Stimulated activated CD8-positive, alpha-beta memory T cell treated with anti-CD3 and anti-CD28 coated beads, Interleukin-2, amount 100 ng/mL, for 48 hours (primary cell): ENCODE measurements at places on chromosomes 7 and 10.

DNA sequence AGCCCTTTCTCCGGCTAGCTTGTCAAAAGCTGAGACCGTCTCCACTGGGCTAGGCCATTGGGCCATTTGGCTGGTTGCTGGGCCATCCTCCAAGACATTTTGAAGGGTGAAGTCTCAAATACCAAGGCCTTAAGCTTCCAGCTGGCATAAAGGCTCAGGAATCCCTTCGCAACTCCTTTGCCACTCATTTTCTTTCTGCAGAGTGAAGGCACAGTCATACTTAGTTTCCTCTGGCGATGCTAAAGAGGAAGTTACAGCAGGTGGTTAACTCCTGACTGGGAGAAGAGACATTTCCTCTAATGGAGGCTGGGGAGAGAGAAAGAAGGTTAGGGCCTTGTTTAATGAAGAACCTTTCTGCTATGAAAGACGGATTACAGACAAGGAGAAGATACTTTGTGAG is 4.8 kb upstream of the REPIN1 start:
- no peak for DNase-seq

DNA sequence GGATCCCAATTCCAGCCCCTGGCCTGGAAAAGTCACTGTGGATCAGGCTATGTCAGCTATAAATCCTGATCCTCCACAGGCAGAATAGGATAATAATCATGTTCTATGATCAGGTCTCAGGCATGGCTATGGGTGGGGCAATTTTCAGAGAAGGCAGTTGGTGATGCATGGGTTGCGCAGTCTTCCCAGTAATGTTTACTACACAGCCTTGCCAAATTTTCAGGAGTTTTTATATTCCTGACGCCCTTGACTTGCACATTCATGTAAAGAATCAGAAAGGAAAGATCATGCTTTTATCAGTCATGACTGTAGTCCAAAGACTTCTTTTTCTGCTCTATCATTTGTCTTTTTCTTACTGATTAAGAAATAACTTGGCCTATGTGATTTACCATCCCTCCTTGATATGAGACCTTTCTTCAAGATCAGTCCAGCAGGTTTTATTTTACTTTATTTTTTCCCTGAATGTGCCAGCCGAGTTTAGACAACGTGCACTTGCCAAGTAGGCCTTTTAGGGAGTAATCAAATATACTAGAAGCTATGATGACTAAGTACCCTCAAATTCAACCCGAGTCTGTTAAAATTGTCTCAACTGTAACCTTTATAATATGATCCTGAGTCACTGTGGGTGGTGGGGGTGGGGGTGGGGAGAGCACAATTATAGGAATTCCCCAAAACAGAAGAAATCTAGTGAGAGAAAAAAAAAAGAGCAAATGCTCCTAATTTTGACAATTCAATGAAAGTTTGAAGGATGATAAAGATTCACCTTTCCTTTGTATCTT is 31.9 kb downstream of the ARL4A start:
- no peak for DNase-seq

DNA sequence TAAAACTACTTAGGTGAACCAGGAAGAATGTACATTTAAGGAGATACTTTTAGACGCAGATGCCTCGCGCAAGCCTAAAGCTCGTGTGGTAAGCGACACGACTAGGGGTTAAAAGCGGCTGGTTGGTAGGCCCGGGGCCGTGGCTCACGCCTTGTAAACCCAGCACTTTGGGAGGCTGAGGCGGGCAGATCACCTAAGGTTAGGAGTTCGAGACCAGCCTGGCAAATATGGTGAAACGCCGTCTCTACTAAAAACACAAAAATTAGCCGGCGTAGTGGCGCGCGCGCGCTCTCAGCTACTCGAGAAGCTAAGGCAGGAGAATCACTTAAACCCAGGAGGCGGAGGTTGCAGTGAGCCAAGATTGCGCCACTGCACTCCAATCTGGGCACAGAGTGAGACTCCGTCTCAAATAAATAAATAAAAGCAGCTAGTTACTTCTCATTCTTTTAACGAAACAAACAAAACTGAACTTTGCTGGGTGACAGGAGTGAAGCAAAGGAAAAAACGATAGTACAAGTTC is 879 bp downstream of the NUDT5 start:
- no peak for DNase-seq

DNA sequence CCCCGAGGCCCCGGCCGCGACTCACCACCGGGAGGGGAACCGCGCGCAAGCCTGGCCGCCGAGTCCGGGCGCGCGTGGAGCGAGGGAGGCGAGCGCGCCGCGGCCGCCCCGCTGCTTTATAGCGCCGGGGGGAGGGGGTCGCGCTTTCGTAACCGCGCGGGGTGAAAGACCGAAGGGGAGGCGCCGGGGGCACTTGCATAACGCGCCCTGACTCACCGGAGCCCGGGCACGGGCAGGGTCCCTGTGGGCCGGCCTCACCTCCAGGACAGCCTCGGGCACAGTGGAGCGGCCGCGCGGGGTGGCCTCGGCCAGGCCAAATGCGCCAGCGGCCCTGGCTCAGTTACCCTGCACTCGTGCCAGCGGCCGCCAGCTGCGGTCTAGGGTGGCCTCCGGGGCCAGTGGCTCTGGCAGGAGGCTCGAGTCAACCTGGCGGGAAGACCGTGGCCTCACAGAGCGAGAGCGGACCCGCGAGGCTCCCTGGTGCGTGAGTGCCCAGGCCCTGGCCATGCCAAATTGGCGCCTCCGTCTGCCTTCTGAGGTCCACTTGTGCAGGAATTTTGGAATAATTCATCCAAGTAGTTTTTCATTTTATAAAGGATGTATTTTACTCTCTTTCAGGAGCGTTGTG is at the start of gene RBP4:
RBP4 (minus strand) TSS at position 90 of the 628 bp plus-strand sequence. CDS start 207 bp downstream, outside the sequence.
- no peak for DNase-seq

DNA sequence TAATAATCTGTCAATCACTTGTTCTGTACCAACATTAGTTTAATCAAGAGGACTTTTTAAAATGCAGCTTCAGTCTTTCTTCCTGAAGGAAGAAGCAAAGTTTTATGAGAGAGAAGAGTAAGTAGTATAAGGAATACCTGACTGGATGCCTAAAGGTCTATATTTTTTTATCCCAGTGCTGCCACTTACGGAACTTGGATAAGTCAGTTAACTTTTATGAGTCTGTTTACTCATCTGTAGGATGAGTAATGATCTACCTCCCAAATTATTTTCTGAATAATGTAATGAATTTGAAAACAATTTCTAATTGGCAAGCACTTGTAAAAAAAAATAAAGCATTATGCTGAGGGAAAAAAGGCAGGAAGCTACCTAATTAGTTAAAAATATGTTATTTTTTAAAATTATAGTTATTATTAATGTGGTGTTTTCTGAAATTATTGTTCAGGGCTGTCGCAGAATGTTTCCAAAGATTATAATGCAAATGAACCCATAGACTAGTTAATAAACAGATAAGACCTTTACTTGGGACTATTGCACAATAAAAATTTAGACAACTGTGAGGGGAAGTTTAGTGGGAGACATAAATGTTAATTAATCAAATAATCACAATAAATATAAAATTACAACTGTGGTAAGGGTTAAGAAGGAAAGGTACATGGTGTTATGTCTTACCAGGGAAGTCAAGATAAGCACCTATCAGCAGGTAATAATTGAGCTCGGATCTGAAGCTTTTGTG is 24.6 kb downstream of the SLK start:
- no peak for DNase-seq

- DNase-seq: no peak
These were observed 127.2 kb upstream of the RSU1 start for GRCh38 chr10:16944402-16944801.

DNA sequence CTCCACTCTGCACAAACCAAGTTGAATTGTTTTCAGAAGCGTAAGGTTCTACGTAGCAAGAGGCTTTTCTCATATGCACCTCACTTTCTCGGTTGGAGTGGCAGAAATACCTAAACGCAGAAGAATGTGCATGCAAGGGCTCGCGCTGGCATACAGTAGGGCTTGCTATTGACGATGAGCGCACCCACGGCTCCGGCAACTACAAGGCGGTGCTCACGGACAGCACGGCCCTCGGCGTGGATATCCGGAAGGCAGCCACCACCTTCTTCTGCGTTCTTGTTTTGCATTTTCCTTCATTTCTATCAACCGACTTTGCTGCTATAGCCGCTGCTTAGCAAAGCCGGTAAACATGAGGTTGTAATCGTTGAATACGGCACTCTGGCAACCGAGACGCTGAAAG is 51.1 kb upstream of the UBE3C start:
- no peak for DNase-seq

- no peak for DNase-seq
These were observed 16.0 kb downstream of the PPP1R9A start for GRCh38 chr7:94923412-94923811.

GRCh38 chr7:129240119-129240820 is 15.4 kb downstream of the AHCYL2 start:
- DNase-seq: no peak

DNA sequence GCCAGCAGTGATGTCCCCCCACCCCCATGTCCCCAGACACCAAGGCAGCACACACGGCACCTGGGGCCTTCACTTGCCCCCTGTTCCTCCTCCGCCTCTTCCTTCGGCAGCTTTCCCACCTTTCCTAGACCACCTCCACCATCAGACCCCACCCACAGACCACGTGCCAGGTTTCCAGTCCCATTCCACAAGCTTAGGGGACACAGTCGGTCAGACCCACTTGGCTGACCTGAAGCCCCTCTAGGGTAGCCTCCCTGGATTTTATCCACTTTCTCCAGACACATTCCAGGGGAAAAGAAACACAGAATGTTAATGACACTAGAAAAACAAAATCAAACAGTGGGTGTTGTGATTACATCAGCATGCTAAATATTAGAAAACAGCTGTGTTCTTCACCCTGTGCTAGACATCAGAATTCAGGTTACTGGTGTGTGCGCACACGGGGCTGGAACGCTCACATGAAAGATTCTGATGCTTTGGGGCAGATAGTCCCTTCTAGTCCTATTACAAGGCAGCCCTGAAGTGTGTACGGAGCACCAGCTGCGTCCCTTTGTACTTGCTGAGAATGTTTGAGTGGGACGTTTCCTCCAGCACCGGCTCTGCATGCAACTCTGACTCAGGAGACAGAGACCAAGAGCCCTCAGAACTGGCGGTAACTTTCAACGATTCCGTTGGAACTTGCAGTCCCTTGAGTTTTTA is 75.5 kb upstream of the PPP2R2D start:
- DNase-seq: no peak

DNA sequence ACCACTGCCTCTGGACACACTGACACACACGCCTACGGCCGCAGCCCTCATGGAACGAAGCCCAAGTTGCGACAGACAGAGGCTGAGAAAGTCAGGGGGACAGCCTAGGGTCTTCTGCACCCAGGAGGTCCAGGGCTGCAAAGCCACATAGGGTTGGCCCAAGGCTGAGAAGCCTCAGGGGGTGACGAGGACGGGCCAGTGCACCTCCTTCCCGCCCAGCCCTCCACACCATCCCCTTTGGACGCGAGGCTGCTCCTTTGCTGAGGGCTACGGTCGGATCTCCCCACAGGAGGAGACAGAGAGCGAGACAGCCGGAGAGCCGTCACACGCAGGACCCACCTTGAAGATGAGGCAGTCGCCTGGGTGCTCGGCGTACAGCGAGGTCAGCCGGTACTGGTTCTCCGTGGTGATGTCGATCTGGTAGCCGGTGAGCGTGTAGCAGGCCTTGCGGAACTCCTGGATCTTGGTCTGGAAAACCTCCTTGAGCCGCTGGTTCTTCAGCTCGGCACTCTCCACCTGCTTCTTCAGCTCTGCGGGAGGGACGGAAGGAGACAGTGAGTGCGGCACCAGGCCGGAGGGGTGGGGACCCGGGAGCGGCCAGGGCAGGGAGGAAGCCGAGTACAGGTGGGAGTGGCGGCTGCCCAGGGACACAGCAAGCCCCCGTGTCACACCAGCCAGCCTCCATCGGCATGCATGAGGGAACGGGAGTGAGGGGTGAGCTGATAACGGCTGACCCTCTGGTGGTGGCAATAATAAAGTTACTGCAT is 228.0 kb downstream of the ELFN1 start:
- no peak for DNase-seq

DNA sequence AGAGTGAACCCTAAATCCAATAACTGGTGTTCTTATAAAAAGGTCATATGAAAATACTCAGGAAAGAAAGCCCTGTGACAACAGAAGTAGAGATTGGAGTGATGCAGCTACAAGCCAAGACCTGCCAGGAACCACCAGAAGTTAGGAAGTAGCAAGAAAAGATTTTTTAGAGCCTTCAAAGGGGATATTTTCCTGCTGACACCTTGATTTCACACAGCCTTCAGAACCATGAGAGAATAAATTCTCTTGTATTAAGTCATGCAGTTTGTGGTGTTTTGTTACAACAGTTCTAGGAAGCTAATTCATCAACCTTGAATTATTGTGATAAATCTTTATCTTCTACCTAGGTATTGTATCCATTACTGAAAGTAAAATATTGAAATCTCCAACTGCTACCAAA is 81.0 kb downstream of the HYCC1 start:
- DNase-seq: no peak

GRCh38 chr7:43535810-43536585 is 46.9 kb upstream of the STK17A start:
- DNase-seq: no peak

GRCh38 chr7:96034940-96035727 is 262.8 kb downstream of the DYNC1I1 start:
- DNase-seq: no peak

DNA sequence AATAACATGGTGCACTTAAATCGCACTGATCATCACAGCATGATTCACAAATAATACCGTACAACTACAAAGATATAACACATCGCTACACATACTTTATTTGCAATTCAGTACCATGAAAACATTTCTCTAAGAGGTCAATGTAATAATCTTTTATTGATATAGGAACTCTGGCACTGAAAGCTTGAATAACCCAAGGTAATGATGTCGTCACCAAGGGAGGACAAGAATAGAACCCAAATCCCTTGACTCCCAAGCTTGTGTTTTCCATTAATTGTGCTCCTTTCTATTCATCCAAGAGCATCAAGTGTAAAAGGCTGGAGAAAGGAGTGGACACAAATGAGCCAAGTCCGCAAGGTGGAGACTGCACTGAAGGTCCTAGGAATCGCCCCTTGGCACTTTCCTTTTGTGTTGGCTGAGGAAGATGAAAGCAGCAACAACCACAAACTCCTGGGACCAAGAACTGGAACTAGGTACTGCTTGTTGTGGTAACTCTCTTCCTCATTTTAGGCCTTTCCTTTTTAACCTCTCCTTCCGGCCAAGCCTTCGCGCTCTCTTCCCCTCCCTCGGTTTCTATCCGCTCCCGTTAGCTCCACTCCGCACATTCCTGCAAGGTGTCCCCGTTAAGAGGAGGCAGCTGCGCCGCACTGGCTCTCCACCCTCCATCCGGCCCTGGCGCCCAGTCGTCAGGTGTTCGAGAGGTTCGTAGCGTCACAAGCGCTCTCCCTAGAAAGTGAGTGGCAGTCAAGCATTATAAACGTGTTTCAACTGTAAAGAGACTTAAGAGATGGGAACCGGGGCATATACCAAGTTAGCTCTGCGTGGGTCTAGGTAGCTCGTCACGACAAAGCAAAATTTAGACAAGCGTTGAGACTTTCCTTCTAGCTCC is 1.0 kb upstream of the CBLL1 start:
- peak; percentile 40 for DNase-seq

GRCh38 chr7:5595545-5596045 is 172.0 kb upstream of the TNRC18 start:
- no peak for DNase-seq
